Stimulated activated CD8-positive, alpha-beta memory T cell treated with anti-CD3 and anti-CD28 coated beads, Interleukin-4, amount 100 ng/mL, for 1 hour (primary cell): ENCODE measurements at places on chromosomes 1 and 21.

- DNase-seq, result no peak
Measured at GRCh38 chr1:40036574-40036973, 4.0 kb upstream of the CAP1 start.

DNA sequence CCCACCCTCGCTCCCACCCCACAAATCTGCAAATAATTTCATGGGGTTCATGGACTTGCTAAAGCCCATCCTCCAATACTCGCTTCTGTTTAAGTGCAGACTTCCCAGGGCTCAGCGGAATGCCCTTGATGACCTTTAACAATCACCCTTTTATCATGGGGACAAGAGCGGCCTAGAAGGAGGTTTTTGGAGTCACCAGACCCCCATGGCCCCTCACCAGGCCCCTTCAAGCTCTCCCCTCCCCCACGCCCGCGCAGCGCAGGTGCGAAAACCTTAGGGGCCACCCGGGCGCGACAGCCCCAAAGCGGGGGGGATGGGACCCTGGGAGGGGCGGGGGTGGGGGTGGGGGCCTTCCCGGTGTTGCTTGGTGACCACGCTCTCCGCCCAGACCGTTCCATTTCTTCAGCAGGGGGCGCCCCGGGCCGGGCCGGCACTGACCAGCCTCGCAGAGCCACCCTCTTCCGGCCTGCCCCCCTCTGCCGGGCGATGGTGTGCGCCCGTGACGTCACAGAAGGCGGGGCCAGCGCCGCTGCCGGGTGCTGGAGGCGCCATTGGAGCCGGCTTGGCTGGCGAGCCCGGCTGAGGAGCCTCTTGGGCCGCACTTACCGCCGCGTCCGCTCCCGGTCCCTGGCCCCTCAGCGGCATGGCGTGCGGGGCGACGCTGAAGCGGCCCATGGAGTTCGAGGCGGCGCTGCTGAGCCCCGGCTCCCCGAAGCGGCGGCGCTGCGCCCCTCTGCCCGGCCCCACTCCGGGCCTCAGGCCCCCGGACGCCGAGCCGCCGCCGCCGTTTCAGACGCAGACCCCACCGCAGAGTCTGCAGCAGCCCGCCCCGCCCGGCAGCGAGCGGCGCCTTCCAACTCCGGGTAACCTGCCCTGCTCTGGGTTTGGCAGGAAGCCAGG, at the start of gene AKIRIN1:
Gene AKIRIN1 (plus strand): TSS at position 539 of the 900 bp plus-strand sequence. CDS start 105 bp downstream, at position 644.
- DNase-seq, result peak; percentile 92

- DNase-seq, result no peak
Measured at GRCh38 chr21:39149882-39150281, 33.4 kb downstream of the PSMG1 start.

GRCh38 chr1:155929057-155929456, 5.2 kb downstream of the KHDC4 start:
- no peak for DNase-seq

DNA sequence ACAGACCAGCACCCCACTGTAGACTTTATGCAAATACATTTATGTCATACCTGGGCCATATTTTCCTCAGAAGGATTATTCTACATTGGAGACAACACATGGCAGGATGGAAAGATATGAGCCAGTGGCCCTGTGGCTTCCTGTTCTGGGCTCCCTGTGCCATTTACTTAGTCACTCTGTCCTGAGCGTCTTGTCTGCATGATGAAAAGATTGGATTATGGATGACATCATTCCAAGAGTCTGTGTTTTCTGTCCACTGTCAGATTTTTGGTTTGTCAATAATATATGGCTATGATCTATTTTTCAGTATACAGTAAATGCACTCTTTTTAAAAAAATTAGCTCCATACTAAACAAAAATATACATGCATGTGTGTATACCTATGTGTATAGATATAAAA, 30.8 kb downstream of the IGSF5 start:
- no peak for DNase-seq

DNA sequence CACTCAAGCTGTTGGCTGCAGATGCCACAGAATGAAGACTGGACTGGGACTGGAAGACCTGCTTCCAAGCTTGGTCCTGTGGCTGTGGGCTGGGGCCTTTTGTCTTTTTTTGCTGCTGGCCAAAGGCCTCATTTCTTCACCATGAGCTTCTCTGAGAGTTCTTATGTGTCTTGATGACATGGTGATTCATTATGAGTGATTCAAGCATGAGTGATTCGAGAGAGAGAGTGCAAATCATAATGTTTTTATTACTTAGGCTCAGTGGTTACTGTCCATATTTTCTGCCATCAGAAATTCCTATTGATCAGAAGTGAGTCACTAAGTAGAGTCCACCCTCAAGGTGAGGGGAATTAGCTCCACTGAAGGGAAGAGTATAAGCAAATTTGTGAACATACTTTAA, 94.0 kb downstream of the PCP4 start:
- DNase-seq, result no peak

DNA sequence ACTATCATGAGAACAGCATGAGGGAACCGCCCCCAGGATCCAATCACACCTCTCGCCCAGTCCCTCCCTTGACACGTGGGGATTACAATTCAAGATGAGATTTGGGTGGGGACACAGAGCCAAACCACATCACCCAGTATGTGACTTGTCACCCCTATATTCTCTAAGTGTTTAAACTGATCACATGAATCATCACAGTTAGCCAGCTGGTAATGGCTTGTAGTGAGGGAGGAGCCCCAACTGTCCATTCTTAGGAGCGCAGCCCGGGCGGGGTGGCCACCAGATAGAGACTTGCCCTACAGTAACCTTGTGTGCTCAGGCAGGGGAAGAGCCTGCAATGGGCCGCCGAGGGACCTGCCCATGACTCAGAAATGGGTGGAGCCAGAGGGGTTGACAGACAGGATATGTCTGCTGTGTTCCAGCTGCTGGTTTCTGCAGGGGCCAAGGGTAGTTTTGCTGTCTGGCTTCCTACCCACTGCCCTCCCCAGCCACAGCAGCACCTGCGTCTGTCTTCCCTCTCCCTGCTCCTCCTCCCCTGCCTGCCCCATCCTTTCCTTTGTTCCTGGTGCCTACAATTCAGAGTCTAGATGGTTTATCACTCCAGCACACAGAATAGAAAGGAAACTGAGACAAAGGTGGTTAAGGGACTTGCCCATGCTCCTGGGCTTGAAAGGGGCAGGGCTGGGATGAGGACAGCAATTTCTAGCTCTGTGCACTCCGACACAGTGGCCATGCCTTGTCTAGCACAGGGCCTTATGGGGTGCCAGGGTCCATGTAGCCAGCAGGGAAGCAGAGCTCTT, 9.2 kb downstream of the ABCG1 start:
- DNase-seq, result peak; percentile 75

GRCh38 chr1:165917166-165917565, 89.8 kb downstream of the UCK2 start:
- DNase-seq, result no peak

DNA sequence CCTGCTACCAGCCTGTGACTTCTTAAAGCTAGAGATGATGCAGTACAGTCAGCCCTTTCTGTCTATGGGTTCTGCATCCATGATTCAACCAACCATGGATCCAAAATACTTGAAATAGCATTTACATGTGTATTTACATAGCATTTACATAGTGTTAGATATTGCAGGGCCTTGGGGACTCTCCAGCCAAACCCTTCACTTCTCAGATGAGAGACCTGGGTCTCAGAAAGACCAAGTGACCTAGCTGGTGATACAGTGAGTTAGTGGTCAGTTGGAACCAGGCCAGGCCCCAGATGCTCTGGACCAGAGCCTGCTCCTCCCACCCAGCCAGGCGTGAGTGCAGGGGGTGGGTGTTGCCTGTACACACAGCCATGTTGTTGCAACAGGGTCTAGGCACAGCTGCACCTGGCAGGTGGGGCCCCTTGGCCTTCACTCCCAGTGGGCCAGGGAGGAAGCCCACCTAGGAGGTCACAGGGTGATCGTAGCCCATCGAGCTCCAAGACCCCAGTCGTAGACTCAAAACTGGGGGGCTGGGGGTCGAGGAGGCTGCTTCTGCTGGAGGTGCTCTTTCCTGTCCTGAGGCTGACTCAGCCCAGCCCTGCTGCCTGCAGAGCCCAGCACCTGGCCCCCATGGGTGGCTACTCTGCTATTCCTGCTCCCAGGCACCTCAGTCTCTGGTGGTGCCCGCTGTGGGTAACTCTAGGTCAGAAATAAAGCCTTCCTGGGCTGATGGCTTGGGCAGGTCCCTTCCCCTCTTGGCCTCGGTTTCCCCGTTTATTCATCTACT, 7.7 kb downstream of the TMEM61 start:
- no peak for DNase-seq

- DNase-seq, result no peak
Measured at GRCh38 chr1:161258439-161259344, at the start of gene PCP4L1. PCP4L1 (plus strand) TSS chr1:161258745; CDS start chr1:161258975, 230 bp downstream.

GRCh38 chr1:181423301-181423918, 59.9 kb upstream of the CACNA1E start:
- no peak for DNase-seq

- no peak for DNase-seq
Measured at GRCh38 chr1:210377731-210378333, 49.1 kb downstream of the HHAT start.

DNA sequence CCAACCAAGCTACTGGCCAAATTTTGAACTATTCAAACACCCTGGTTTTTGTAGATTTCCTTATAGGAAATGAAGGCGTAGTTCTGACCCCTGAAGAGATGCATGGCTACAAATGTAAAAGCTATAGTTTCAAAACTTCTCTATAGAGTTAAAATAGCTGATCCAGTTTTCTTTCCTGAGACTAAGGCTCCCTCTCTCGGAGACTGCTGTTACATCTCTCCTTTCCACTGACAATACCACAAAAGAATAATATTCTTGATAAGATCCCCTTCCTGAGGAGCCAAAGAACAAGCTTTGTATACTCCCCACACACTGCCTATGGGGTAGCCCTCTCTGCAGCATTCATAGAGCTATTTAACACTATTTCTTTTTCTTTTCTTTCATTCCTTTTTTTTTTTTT, 6.7 kb upstream of the CFAP126 start:
- DNase-seq, result no peak

DNA sequence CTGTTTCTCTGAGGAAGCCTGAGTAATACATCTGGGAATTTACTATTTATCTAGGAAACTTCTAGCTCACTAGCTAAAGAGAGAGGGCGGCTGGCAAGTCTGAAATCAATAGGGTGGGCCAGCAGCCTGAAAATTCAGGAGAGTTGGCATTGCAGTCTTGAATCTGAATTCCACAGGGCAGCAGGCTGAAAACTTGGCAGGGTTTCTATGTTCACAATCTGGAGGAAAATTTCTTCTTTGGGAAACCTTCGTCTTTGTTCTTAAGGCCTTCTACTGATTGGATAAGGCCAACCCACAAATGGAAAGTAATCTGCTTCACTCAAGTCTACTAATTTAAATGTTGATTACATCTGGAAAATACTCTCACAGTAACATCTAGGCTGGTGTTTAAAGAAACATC, 101.0 kb upstream of the COG2 start:
- no peak for DNase-seq

GRCh38 chr1:100683448-100684349, 35.8 kb upstream of the VCAM1 start:
- DNase-seq, result no peak

DNA sequence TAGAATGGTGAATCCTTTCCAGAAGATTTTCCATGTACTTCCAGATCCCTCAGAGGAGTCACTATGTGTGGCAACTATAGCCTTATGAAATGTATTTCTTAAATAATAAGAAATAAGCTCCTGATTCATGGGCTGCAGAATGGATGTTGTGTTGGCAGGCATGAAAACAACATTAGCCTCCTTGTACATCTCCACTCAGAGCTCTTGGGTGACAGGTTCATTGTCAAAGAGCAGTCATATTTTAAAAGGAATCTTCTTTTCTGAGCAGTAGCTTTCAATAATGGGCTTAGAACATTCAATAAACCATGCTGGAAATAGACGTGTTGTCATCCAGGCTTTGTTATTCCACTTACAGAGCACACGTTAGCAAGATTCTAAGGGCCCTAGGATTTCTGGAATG, 96.6 kb downstream of the CDC7 start:
- DNase-seq, result no peak

DNA sequence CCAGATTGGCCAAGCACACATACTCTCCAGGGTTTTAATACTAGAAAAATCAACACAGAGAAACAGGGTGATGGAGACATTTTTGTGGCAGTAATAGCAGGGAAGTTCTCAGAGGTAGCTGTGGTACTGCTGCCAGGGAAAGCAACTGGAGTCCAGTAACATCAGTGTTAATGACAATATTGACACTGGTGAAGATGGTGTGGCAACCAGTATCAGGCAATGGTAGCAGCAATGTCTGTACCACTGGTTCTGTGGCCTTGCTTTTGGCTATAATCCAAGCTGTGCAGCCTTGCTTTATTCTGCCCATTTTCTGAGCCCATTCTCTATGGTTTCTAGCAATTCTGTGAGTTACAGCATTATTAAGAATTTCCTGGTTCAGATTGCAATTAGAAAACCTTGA, 1.6 kb upstream of the SNX7 start:
- no peak for DNase-seq

DNA sequence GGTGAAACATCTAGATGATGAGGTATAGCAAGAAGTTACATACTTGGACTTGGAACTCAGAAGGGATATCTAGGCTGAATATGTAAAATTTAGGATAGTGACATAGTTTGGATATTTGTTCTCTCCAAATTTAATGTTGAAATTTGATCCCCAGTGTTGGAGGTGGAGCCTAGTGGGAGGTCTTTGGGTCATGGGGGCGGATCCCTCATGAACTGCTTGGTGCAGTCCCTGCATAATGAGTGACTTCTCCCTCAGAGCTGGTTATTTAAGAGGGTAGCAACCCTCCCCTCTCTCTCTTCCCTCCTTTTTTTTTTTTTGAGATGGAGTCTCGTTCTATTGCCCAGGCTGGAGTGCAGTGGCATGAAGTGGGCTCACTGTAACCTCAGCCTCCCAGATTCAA, 15.5 kb downstream of the ST3GAL3 start:
- DNase-seq, result no peak

DNA sequence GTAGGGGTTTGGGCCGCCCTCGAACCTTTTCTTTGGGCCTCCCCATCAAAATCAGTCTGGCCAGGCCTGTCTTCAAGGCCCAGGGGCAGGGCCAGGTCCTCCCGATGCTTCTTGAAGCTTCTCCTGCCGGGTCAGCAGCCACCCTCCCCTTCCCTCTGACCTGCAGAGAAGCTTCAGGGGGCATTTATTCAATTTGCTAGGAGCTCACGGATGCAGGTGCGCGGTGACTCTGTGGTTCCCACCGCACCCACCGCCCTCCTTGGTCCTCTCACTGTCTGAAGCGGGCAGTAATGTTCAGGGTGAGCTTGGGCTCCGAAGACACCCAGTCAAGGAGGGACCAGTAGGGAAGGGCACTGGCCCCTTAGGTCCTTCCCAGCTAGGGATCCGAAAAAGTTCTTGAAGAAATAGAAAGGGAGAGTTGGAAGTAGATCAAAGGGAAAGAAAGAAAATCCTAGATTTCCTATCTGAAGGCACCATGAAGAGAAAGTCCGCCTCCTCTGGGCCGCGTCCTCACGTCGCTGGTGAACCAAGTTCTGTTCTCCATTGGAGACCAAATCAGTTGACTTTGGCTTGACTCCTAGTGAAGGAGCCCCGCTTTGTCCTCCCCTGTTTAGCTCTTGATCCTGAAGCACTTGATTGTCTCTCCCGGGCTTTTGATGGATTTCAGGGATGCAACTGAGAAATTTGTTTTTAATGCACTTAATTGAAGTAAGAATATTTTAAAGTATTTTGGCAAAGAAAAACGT, 8.7 kb upstream of the RNU1-2 start:
- no peak for DNase-seq
